ENCODE measurements at places on chromosomes 6 and 20. TPM values are rescaled to one million over a fixed set of nuclear protein-coding genes. Genes with fewer than 3 reads are reported as not detected.

The TMEM14B gene
- 196 TPM for total RNA-seq

The KLC4 gene
- 41.0 TPM for total RNA-seq

The DUSP15 gene
- 5.4 TPM for total RNA-seq

The GRM1 gene
- 0.29 TPM for total RNA-seq

The SLC44A4 gene
- total RNA-seq: 12.0 TPM

The POM121L2 gene
- not detected for total RNA-seq

The CNR1 gene
- 7.8 TPM for total RNA-seq

The TP53TG5 gene
- not detected for total RNA-seq

The CST4 gene
- 3.0 TPM for total RNA-seq

The FAM162B gene
- total RNA-seq: 9.5 TPM

The GABRR2 gene
- 0.44 TPM for total RNA-seq

The ADGRB3 gene
- 0.45 TPM for total RNA-seq

The GCNT2 gene
- total RNA-seq: 4.0 TPM

The RIMS4 gene
- total RNA-seq: 13.8 TPM

The RBBP8NL gene
- 4.2 TPM for total RNA-seq

- no peaks in the 10 kb centered on the region for H3K27me3 ChIP-seq
- no peaks in the 10 kb centered on the region for H3K4me1 ChIP-seq
- no peak overlapping the region for H3K27ac ChIP-seq
- no peak overlapping the region for H3K4me3 ChIP-seq
- DNase-seq: no peak
Measured at GRCh38 chr20:10846766-10847165, 173.0 kb upstream of the JAG1 start.

DNA sequence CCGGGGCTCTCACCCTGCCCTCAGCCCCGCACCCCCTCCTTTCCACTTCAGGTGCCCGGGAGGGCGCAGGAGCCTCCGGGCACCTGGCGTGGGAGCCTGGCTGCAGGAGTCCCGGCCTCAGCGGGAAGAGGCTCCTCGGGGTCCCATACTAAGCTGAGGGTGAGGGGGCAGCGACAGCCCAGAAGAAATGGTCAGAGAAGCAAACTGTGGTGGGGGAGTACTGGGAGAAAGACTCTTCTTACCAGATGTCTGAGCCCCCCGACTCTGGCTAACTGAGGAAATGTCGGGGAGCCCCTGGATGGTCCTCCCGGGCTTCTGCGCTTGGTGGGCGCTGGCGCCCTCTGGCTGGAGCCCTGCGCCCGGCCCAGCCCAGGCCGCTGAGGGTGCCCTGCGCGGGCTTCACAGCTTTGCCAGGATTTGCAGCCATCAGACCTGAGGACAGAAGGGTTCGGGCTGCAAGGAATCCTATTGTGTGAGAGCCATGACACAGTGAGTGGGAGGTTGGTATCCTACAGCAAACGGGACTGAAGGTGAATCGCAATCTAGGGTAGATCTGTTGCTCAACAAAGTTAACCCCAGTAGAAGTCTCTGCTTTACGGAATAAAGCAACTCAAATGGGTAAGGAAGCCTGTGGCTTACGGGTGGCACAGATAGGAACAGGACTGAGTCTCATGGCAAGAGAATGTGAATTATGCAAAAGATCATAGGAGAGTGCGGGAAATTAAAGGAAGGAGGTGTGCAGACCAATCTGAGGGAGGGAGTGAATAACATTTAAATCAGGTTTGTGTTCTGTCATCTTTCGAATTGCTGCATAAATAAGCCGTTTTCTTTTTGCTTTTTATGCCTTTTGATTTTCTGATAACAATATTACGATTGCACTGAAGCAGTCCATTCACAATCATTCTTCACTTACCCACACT, 639 bp upstream of the RCAN2 start:
- H3K27ac ChIP-seq: peak overlapping the region; percentile 77
- peak; percentile 68 for DNase-seq
- no peaks in the 10 kb centered on the region for H3K36me3 ChIP-seq
- H3K4me3 ChIP-seq: peak overlapping the region; percentile 55

- H3K27ac ChIP-seq: no peak overlapping the region
- DNase-seq: no peak
- H3K27me3 ChIP-seq: no peaks in the 10 kb centered on the region
- H3K36me3 ChIP-seq: no peaks in the 10 kb centered on the region
- H3K4me3 ChIP-seq: no peak overlapping the region
Measured at GRCh38 chr6:10621213-10621612, 73.2 kb downstream of the C6orf52 start.

- H3K27ac ChIP-seq: no peak overlapping the region
- no peaks in the 10 kb centered on the region for H3K4me1 ChIP-seq
- no peak for DNase-seq
- no peaks in the 10 kb centered on the region for H3K27me3 ChIP-seq
- no peaks in the 10 kb centered on the region for H3K36me3 ChIP-seq
Measured at GRCh38 chr6:16596616-16597331, 164.5 kb downstream of the ATXN1 start.

GRCh38 chr20:45183084-45183483, 8.4 kb downstream of the PI3 start:
- no peak overlapping the region for H3K4me3 ChIP-seq
- no peak overlapping the region for H3K27ac ChIP-seq
- no peaks in the 10 kb centered on the region for H3K27me3 ChIP-seq
- no peaks in the 10 kb centered on the region for H3K36me3 ChIP-seq

DNA sequence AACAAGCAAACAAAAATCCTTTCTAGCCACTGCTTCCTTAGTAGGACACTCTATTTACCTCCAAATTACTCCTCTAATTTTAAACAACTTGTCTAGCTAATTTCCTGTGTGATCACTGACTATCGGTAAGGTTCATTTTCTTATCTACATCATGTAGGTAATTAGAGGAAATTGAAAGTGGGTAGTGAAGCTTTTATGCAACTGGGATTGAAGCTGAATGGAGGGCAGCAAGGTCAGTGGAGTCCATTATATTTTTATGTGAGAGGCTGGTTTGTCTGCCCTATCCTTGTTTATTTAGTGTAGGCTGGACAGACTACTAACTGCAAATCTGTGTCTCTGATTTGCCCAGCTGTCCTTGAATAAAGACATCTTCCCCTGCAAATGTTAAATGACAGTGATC, 88.5 kb upstream of the SIM1 start:
- peaks cover 29% of the 10 kb centered on the region for H3K4me1 ChIP-seq
- no peaks in the 10 kb centered on the region for H3K27me3 ChIP-seq
- DNase-seq: no peak
- H3K27ac ChIP-seq: peak overlapping the region; percentile 57
- H3K4me3 ChIP-seq: no peak overlapping the region

DNA sequence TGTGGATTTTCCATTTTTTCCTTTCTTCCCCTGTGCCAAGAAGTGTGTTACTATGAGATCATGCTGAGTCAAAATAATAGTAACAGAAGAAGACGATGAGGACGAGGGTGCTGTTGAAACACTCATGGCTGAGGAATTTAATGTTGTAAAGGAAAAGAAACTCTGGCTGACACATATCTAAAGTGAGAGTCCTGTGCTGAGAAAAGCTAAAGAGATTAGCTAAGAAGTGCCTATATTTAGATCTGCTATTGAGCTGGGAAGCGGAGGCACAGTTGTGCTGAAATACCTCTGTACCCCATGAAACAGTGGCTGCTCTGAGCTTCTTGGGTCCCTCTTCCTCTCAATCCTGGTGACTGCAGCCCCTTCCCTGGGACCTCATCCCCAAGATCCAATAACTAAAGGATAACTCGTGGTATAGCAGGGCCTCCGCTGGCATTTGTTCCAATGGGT, 1.1 kb upstream of the SYTL3 start:
- H3K27ac ChIP-seq: no peak overlapping the region
- peaks cover 10% of the 10 kb centered on the region for H3K4me1 ChIP-seq
- H3K27me3 ChIP-seq: no peaks in the 10 kb centered on the region
- no peaks in the 10 kb centered on the region for H3K36me3 ChIP-seq

DNA sequence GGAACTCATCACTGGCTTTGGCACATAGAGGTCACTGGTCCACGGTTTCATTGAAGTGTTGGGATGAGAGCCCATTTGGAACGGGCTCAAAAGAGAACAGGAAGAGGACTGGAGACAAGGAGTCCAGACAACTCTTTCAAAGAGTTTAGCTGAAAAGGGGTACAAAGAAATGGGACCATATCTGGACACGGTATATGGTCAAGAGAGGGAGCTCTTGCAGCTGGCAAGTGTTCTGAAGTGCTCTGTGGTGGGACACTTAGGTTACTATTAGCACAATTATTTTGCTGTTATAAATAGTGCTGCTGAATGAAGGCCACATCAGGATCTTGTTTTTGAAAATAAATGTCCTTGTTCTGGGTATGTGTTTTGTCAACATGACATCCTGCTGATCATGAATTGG, 4.6 kb downstream of the SGK2 start:
- H3K4me3 ChIP-seq: no peak overlapping the region
- no peak for DNase-seq

GRCh38 chr6:39104528-39104927, 10.5 kb downstream of the SAYSD1 start:
- H3K36me3 ChIP-seq: no peaks in the 10 kb centered on the region
- no peak overlapping the region for H3K4me3 ChIP-seq
- no peaks in the 10 kb centered on the region for H3K27me3 ChIP-seq
- no peak overlapping the region for H3K27ac ChIP-seq
- no peak for DNase-seq

DNA sequence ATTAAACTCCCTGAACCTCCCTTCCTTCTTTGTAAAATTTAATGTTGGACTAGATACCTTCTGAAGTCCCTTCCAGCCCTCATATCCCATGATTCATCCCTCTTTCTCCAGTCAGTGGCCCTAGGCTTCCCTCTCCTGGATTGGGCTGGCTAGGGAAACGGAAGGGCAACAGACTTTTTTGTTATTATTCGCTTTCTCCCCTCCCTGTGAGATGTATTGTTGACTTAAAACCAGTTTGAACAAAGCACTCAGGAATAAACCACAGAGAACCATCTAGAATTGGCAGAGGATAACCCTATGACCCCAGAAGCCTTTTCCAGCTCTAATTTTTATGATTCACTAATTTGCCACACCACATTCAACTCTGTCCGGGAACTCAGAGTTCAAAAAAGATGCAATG, 239.7 kb upstream of the SUPT3H start:
- H3K4me1 ChIP-seq: no peaks in the 10 kb centered on the region
- no peak for DNase-seq
- H3K36me3 ChIP-seq: no peaks in the 10 kb centered on the region
- no peak overlapping the region for H3K4me3 ChIP-seq
- no peak overlapping the region for H3K27ac ChIP-seq
- no peaks in the 10 kb centered on the region for H3K27me3 ChIP-seq

DNA sequence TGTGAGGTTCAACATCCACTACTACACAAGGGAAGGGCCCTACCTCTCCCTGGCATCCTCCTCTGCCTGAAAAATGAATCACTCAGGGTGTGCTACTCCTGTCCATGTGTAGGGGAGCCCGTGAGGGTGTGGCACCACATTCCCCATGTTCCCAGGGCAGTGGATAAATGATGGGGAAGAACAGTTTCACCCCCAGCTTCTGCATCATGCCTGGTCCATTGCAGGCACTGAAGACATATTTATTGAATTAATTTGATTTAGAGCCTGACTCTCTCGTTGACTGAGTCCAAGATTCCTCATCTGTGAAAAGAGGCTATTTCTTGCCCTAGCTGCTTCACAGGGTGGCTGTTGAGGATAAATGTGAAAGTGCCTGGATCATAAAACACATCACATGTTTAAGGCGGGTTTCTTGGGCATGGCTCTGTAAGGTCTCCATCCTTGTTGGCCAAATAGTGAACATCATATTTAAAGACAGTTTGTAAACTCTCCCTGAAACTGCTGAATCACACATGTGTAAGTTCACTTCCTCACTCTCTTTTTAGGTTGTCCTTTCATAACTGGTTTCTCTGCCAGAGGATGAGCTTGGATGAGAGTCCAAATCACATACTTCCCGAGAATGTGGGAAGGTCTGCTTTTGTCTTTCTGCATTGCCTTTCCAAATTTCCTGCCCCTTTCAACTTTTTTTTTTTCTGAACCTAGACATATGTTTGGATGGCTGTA, 79.7 kb upstream of the FYN start:
- no peaks in the 10 kb centered on the region for H3K36me3 ChIP-seq
- no peak overlapping the region for H3K27ac ChIP-seq
- no peak overlapping the region for H3K4me3 ChIP-seq
- no peaks in the 10 kb centered on the region for H3K27me3 ChIP-seq
- DNase-seq: no peak
- H3K4me1 ChIP-seq: peaks cover 44% of the 10 kb centered on the region

DNA sequence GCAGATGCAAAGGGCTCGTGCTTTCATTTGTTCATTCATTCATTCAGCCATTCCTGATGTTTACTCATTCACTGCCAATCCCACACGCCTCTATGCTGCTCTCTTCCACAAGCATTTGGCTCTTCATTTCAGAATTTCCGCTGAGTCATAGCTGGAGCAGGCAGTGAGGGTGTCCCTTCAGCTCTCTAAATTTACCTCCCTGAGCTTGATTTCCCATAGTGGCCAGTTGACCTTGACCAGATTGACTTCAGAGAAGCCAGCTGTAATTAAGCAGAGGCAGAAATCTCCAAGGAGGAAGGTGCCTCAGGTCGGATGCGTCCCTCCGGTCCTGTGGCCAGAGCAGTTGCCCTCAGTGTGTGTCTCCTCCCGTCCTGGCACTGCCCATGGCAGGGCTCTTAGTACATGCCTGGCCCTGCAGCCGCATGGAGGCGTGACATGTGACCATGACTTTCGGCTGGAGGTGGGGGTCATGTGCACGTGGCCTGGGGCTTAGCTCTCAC, 267.2 kb upstream of the ECI2 start:
- no peaks in the 10 kb centered on the region for H3K27me3 ChIP-seq
- peak; percentile 15 for DNase-seq
- H3K4me1 ChIP-seq: peaks cover 23% of the 10 kb centered on the region

GRCh38 chr20:21575981-21576740, 62.3 kb upstream of the NKX2-2 start:
- no peaks in the 10 kb centered on the region for H3K27me3 ChIP-seq
- no peak for DNase-seq
- H3K27ac ChIP-seq: no peak overlapping the region
- no peaks in the 10 kb centered on the region for H3K36me3 ChIP-seq
- H3K4me3 ChIP-seq: no peak overlapping the region
- no peaks in the 10 kb centered on the region for H3K4me1 ChIP-seq

- DNase-seq: no peak
- no peaks in the 10 kb centered on the region for H3K27me3 ChIP-seq
- no peak overlapping the region for H3K27ac ChIP-seq
Measured at GRCh38 chr20:54126806-54127655, 46.8 kb downstream of the CYP24A1 start.

GRCh38 chr20:43903953-43904826, 10.5 kb upstream of the TOX2 start:
- H3K36me3 ChIP-seq: no peaks in the 10 kb centered on the region
- H3K4me1 ChIP-seq: no peaks in the 10 kb centered on the region
- DNase-seq: no peak
- no peak overlapping the region for H3K27ac ChIP-seq

- peaks cover 34% of the 10 kb centered on the region for H3K4me1 ChIP-seq
- H3K36me3 ChIP-seq: no peaks in the 10 kb centered on the region
- H3K4me3 ChIP-seq: peak overlapping the region; percentile 53
- peak overlapping the region; percentile 97 for H3K27ac ChIP-seq
Measured at GRCh38 chr6:157020881-157021343, 243.7 kb downstream of the ARID1B start.

GRCh38 chr6:132843316-132844035, 29.1 kb downstream of the RPS12 start:
- peaks cover 4% of the 10 kb centered on the region for H3K4me1 ChIP-seq
- DNase-seq: no peak
- H3K4me3 ChIP-seq: no peak overlapping the region
- no peaks in the 10 kb centered on the region for H3K27me3 ChIP-seq
- H3K36me3 ChIP-seq: no peaks in the 10 kb centered on the region

- H3K27me3 ChIP-seq: no peaks in the 10 kb centered on the region
- no peaks in the 10 kb centered on the region for H3K36me3 ChIP-seq
- H3K4me1 ChIP-seq: no peaks in the 10 kb centered on the region
- H3K4me3 ChIP-seq: no peak overlapping the region
- no peak for DNase-seq
Measured at GRCh38 chr6:56984884-56985283, 30.0 kb downstream of the BEND6 start.

Measured in thyroid gland (tissue), 4 donors.